Aorta (tissue), 5 donors: ENCODE measurements at places on chromosomes 16 and 17. TPM values are rescaled to one million over a fixed set of nuclear protein-coding genes. Genes with fewer than 3 reads are reported as not detected.

- H3K36me3 ChIP-seq: no peaks in the 10 kb centered on the region
- no peak overlapping the region for H3K27ac ChIP-seq
- no peak for DNase-seq
- no peaks in the 10 kb centered on the region for H3K27me3 ChIP-seq
- H3K4me3 ChIP-seq: no peak overlapping the region
Measured at GRCh38 chr16:81645266-81645694, 133.8 kb upstream of the PLCG2 start.

DNA sequence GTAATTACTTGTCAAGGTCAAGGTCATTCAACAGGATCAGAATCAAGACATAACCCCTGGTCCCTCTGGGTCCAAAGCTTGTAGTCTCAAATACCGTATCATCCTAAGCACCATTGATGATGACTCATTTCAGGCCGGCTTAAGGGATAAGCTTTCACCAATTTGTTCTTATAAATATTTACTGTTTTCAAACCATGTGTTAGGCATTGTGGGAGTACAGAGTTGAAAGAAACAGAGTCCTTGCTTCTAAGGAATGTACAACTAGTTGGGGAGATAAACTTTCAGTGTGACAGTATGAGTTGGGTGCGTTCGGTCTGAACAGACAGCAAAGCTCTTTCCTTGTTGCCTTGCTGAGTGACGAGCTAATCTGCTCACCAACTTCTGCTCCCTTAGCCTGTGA is 183.5 kb upstream of the MAF start:
- H3K36me3 ChIP-seq: no peaks in the 10 kb centered on the region
- H3K27ac ChIP-seq: no peak overlapping the region
- DNase-seq: no peak
- H3K4me1 ChIP-seq: no peaks in the 10 kb centered on the region

The ACOX1 gene
- 48.8 TPM for total RNA-seq

DNA sequence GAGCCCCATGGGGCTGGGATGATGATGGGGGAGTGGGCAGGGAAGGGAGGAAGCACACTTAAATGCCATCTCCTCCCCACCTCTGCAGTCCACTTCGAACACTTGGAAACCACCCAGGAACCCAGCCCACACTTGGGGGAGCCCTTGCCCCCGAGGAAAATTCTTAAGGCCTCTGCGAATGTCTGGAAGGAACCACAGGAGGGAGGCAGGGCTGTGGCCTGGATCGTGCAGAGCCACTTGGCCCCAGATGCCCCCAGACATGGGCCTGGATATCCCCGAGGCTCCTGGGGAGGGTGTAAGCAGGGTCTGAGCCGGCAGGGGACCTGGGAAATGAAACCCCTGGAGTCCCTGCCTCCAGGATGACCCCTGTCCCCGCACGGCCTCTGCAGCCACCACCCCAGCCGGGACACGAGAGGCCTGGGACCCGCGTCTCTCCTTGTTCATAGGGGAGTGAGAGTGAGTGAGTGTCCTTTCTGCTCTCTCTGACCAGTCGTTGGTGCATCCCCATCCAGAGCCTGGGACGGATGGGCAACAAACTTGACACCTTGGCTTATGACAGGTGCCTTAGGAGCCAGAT is 11.8 kb upstream of the MTSS2 start:
- H3K4me1 ChIP-seq: no peaks in the 10 kb centered on the region
- H3K27ac ChIP-seq: peak overlapping the region; percentile 6
- no peaks in the 10 kb centered on the region for H3K27me3 ChIP-seq
- no peak for DNase-seq

GRCh38 chr16:80433623-80434022 is 107.2 kb upstream of the DYNLRB2 start:
- no peaks in the 10 kb centered on the region for H3K4me1 ChIP-seq
- no peak for DNase-seq
- no peak overlapping the region for H3K27ac ChIP-seq
- H3K27me3 ChIP-seq: no peaks in the 10 kb centered on the region
- H3K36me3 ChIP-seq: no peaks in the 10 kb centered on the region

The CDR2L gene
- total RNA-seq: 20.2 TPM

DNA sequence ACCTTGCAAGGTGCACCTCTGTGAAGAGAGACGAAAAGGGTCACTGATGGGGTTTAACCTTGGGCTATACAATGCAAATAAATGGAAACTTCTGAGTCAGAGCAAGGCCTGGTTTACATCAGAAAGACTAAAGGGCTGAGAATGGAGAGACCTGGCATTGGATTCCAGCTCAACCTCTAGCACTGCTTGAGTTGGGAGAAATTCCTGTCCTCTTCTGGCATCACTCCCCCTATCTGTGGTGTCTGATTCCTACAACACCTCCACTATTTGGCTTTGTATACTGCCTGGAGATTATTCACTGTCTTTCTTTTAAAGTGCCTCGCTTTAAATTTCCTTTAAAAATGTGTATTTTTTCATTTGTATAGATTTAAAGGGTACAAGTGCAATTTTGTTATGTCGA is 68.8 kb downstream of the GPR139 start:
- no peaks in the 10 kb centered on the region for H3K27me3 ChIP-seq
- H3K36me3 ChIP-seq: no peaks in the 10 kb centered on the region
- no peaks in the 10 kb centered on the region for H3K4me1 ChIP-seq
- no peak overlapping the region for H3K4me3 ChIP-seq
- DNase-seq: no peak

DNA sequence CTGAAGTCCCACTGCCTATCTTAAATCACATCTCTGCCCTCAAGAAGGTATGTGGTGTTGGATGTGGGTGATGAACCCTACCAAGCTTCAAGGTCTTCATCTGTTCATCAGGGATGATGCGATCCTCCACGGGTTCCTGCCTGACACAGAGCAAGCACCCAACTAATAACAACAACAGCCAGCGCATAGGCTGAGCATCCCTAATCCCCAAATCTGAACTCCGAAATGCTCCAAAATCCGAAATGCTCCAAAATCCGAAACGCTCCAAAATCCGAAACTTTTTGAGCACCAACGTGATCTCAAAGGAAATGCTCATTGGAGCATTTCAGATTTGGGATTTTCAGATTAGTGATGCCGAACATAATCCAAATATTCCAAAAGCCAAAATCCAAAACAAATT is 238.9 kb upstream of the SDK2 start:
- H3K27ac ChIP-seq: no peak overlapping the region
- H3K36me3 ChIP-seq: no peaks in the 10 kb centered on the region
- no peaks in the 10 kb centered on the region for H3K27me3 ChIP-seq
- DNase-seq: no peak

The TSPAN10 gene
- 0.29 TPM for total RNA-seq

DNA sequence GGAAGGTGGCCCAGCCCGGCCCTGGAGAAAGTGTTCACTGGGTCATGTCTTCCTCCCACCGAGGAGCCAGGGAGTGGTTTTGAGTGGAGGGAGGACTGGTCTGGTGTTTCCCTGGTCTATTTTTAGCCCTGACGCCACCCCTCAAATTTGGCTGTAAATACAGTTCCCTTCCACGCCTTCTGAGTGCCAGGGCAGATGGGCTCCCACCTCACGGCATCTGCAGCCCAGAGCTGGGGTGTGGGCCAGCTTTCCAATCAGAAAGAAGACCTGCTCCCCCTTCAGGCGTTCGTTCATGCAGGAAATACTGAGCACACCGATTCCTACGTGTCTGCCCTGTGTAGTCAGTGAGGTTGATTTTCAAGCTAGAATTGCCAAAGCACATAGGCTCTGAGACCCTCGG is 53.7 kb downstream of the SNX20 start:
- no peak overlapping the region for H3K27ac ChIP-seq
- no peaks in the 10 kb centered on the region for H3K4me1 ChIP-seq
- H3K4me3 ChIP-seq: no peak overlapping the region
- no peaks in the 10 kb centered on the region for H3K27me3 ChIP-seq

The KARS1 gene
- 60.4 TPM for total RNA-seq

The CCL5 gene
- 7.5 TPM for total RNA-seq

- H3K4me3 ChIP-seq: no peak overlapping the region
- no peaks in the 10 kb centered on the region for H3K27me3 ChIP-seq
- DNase-seq: no peak
- H3K27ac ChIP-seq: no peak overlapping the region
Measured at GRCh38 chr16:13982451-13982850, 62.5 kb downstream of the ERCC4 start.

GRCh38 chr17:47316311-47316710 is 7.4 kb upstream of the EFCAB13 start:
- no peaks in the 10 kb centered on the region for H3K27me3 ChIP-seq
- H3K4me3 ChIP-seq: no peak overlapping the region
- H3K4me1 ChIP-seq: no peaks in the 10 kb centered on the region
- H3K36me3 ChIP-seq: no peaks in the 10 kb centered on the region
- H3K27ac ChIP-seq: peak overlapping the region; percentile 43

DNA sequence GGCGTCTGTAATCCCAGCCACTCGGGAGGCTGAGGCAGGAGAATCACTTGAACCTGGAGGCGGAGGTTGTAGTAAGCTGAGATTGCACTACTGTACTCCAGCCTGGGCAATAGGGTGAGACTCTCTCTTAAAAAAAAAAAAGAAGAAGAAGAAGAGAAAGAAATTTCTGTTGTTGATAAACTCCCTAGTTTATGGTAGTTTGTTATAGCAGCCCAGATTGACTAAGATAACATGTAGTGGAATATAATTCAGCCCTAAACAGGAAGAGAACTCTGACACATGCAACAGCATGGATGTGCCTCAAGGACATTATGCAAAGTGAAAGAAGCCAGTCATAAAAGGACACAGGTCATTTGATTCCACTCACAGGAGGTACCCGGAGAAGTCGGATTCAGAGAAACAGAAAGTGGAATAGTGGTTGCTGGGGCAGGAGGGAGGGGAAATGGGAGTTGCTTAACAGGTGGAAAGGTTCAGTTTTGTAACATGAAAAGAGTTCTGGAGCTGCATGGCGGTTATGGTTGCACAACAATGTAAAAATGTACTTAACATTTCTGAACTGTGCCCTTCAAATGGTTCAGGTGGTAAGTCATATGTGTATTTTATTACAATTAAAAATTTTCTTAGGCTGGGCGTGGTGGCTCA is 26.0 kb upstream of the PRM1 start:
- no peak overlapping the region for H3K4me3 ChIP-seq
- H3K4me1 ChIP-seq: no peaks in the 10 kb centered on the region
- no peak for DNase-seq
- H3K36me3 ChIP-seq: no peaks in the 10 kb centered on the region
- H3K27ac ChIP-seq: no peak overlapping the region

The NHERF1 gene
- 17.6 TPM for total RNA-seq

GRCh38 chr17:7589891-7590691 is at the start of gene SOX15:
TSS of gene SOX15 (minus strand) at chr17:7590094. CDS start at chr17:7589676, 418 bp downstream.
- DNase-seq: no peak
- H3K27ac ChIP-seq: no peak within 1 kb of the TSS
- H3K36me3 ChIP-seq: peaks cover 16% of the 10 kb centered on the region
- no peak within 1 kb of the TSS for H3K4me3 ChIP-seq
- H3K27me3 ChIP-seq: no peaks in the 10 kb centered on the region

- H3K4me1 ChIP-seq: no peaks in the 10 kb centered on the region
- DNase-seq: no peak
- H3K4me3 ChIP-seq: no peak overlapping the region
- H3K27me3 ChIP-seq: no peaks in the 10 kb centered on the region
- H3K27ac ChIP-seq: no peak overlapping the region
Measured at GRCh38 chr17:44304651-44305050, 3.8 kb upstream of the RUNDC3A start.

The MED31 gene
- total RNA-seq: 8.4 TPM

DNA sequence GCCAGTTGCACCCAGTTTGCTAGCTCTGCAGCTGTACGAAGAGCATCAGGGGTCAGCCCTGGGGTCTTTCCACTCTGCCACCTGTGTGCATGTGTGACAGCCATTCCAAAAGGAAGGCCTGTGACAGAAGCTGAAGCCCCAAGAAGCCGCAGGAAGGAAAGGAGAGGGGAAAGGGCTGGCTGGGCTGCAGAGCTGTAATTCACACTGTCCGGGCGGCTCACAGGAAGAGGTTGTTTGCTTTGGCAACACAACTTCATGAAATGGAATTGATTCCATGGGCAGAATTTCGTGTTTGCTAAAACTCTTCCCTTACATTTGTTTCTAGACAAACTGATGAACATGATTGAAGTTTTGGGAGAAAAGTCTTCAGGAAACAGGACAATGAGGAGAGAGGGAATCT is 14.8 kb downstream of the TMEM204 start:
- no peak for DNase-seq
- no peak overlapping the region for H3K4me3 ChIP-seq
- no peak overlapping the region for H3K27ac ChIP-seq
- no peaks in the 10 kb centered on the region for H3K36me3 ChIP-seq
- H3K4me1 ChIP-seq: peaks cover 2% of the 10 kb centered on the region
- no peaks in the 10 kb centered on the region for H3K27me3 ChIP-seq

The CCL1 gene
- not detected for total RNA-seq

The EDC4 gene
- total RNA-seq: 46.9 TPM

DNA sequence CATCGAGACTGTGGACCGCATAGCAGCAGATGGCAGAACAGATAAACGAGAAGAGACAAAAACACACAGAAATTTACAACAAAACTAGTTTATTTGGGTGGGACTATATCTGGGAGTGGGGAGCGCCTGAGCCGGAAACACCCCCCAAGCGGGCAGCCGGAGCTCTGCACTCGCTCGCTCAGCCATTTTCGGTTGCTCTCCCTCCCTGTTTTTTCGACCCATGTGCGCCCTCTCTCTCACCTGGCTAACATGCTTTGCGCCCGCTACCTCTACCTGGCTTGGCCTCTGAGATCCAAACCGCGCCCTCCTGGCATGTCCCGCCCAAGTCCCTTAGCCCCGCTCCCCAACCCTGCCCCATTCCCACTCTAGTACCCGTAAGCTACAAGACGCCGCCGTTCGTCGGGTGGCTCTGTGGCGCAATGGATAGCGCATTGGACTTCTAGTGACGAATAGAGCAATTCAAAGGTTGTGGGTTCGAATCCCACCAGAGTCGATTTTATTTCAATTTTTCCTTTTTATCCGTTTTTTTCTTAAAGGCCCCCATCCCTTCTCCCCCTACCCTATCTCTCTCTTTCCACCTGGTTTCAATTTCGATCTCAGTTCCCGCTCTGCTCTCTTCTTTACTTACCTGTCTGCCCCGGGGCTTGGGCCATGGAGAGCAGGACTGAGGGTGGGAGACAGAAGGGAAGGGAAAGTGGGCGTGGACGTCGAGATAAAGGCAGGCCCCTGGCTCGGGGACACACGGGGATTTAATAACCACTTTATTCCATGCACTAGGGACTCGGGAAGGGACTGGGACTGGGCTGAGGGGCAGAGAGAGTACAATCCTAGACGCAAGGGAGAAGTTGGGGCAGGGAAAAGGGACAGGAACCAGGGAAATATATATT is 2.4 kb upstream of the ALOXE3 start:
- DNase-seq: peak; percentile 84
- H3K27me3 ChIP-seq: no peaks in the 10 kb centered on the region
- peaks cover 2% of the 10 kb centered on the region for H3K4me1 ChIP-seq
- H3K27ac ChIP-seq: no peak overlapping the region
- no peaks in the 10 kb centered on the region for H3K36me3 ChIP-seq
- peak overlapping the region; percentile 47 for H3K4me3 ChIP-seq

DNA sequence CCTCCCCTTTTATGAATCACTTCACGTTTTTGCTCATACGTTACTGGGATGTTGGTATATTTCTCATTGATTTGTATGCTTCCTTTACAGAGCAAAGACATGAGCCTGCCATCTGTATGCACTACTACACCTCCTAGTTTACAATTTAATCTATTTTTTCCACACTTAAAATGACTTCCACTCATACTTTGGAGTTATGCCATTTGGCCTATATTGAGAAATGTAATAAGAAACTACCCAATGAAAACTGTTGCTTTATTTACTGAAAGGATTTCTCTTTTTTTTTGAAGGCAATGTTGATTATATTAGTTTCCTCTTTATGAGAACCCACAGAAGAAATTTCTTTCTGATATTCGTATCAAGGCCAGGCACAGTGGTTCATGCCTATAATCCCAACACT is 43.1 kb downstream of the DUSP14 start:
- H3K36me3 ChIP-seq: peaks cover 11% of the 10 kb centered on the region
- no peak overlapping the region for H3K4me3 ChIP-seq
- no peaks in the 10 kb centered on the region for H3K4me1 ChIP-seq
- H3K27ac ChIP-seq: no peak overlapping the region
- DNase-seq: no peak
- no peaks in the 10 kb centered on the region for H3K27me3 ChIP-seq
